ENCODE measurements at places on chromosomes 13 and 19.

DNA sequence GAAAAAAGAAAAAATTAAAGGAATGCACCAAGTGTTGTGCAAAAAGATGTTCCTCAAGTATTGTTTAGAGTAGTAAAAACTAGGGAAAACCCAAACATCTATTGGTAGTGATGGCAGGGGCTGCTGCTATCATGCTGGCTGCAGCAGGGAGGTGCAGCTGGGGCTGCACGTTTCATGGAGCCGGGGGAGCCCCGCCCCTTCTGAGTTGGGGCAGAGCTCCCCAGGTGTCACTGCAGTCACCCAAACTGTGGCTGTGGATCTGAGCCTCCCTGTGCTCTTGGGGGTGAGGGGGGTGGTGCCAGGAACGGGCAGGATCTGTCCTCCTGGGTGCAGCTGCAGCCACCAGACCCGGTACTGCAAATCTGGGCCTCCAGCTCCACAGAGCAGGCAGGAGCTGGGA lies 11.5 kb upstream of the UBE2S start:
- DNase-seq = no peak

DNA sequence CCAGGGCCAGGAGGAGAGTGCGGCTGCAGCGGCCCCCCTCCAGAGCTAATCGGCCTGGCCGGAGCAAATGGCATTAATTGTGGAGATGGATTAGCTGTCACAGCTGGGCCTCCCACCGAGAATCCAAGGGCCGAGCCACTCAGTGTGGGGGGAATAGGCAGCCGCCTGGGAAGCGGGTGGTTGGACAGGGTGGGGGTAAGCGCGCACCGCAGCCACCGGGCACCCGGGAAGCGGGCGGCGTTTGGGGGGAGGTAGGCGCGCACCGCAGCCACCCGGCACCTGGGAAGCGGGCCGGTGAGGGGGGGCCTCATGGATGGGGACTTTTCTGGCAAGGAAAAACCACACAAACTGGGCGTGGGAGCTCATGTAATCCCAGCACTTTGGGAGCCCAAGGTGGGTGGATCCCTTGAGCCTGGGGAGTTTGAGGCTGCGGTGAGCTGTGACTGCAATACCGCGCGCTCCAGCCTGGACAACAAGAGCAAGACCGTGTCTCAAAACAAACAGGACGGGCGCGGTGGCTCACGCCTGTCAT lies 9.7 kb downstream of the R3HDM4 start:
- no peak for DNase-seq

- DNase-seq = no peak
These were observed 114.9 kb downstream of the RFC3 start for GRCh38 chr13:33932769-33933406.

DNA sequence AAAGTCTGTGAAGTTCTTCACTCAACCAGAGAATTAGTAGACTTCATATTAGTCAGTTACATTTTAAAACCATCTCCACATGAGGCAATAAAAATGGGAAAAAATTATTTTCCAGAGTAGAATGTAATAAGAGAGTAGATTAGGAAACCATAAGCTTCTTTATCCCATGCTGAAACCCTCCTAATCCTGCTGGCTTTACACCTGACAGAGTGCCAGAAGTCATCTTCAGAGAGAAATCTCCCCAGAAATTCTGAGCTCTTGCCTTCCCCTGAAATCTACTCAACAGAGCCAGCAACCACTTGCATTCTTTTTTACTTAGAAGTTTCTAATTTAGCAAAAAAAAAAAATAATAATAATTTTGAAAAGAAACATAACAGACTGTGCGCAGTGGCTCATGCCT lies 279.9 kb downstream of the NHLRC3 start:
- no peak for DNase-seq

DNA sequence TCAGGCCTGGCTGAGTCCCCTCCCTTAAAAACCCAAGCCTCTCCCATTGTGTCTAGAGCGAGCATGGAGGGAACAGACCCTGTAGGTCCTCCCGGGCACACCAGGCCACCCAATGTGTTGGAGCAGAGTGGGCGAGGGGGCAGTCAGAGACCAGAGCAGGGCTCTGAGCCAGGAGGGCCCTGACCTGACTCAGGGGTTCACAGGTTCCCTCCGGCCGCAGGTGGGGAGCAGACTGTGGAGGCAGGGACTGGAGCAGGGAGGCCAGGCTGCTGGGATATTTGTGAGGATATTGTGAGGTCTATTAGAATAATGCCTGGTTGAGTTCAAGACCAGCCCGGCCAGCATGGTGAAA lies 1.6 kb upstream of the TYROBP start:
- DNase-seq = no peak

- no peak for DNase-seq
These were observed 253 bp upstream of the TPTE2 start for GRCh38 chr13:19561585-19561984.

DNA sequence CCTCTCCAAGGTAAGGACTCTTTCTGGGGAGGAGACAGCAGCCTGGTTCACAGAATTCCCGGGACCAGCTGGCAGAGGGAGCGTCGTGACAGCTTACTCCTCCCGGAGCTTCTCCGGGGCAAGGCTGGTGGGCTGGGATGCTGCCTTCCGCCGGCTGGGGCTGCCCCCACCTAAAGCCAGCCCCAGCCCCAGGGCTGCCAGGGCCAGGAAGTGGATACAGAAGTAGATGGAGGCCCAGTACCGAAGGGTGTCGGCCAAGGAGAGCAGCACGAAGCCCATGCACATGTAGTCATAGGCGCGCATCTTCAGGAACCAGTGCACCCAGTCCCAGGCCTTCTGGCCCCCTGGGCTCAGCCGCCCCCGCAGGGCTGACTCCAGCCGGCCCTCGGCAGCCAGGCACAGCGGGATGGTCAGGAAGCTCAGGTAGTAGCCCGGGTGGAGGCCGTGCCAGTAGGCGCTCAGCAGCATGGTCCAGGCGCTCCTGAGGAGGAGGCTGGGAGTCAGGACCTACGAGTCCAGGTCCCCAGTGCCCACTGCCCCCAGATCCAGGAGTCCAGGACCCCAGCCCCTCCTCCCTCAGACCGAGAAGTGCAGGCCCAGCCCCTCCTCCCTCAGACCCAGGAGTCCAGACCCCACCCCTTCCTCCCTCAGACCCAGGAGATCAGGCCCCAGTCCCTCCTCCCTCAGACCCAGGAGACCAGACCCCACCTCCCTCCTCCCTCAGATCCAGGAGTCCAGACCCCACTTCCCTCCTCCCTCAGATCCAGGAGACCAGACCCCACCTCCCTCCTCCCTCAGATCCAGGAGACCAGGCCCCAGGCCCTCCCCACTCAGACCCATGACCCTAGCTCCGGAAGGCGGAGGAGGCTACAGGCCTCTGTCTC lies 1.2 kb upstream of the TMC4 start:
- DNase-seq = no peak

DNA sequence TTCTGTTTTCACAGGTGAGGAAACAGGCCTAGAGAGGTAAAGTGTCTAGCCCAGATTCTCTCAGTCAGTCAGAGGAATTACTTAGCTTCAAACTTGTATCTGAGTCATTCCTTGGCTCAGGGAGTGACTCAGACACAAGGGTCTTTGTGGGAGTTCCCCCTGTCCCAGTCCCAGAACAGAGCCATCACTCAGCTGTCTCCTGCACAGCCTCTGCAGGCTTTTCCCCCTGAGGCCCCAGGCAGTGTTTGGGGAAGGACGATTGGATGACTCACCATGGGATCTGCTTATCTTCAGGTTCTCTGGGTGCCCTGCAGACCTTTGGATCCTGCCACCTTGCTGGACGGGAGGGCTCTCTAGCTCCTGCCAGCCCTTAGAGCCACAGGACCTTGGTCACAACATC lies 13.2 kb downstream of the ZNF793 start:
- DNase-seq = no peak

- DNase-seq = no peak
These were observed 57.5 kb downstream of the STARD13 start for GRCh38 chr13:33227927-33228647.

DNA sequence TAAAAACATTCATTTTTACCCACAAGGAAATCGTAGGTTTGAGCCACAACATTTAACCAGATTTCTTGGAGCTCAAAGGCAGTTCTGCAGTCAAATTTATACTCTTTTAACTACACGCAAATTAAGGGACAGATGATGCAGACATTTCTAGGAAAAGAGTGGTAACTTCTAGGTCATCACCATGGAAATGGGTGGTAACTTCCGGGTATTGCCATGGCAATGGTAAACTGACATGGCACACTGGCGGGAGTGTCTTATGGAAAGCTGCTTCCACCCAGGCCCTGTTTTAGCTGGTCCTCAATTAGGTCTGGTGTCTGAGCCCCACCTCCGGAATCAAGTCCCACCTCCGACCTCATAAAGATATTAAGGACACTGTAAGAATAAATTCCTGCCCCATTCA lies 10.4 kb upstream of the LYPD5 start:
- no peak for DNase-seq

GRCh38 chr13:49124693-49125304 lies 95.3 kb upstream of the MLNR start:
- no peak for DNase-seq

DNA sequence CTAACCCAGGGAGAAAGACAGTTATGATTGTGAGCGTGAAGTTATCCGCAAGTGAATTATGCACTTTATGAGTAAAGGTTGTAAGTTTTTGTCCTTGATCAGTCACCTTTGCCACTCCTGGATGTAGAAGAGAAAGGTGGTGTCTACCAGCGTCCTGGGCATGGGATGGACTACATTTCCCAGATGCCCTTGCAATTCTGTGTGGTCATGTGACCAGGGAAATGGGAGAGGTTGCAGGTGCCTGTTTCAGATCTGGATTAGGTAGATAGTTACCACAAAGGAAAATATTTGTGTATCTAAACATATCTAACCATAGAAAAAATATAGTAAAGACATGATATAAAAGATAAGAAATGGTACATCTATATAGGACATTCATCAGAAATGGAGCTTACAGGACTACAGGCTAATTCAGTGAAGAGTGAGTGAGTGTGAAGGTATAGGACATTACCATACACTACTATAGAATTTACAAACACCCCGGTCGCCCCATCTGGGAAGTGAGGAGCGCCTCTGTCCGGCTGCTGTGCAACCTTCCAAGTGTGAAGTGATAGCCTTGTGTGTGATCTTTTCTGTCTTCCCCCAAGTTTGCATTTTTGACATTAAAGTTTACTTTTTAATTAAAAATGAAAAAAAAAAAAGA lies 51.6 kb upstream of the CACNA1A start:
- DNase-seq = peak; percentile 40

DNA sequence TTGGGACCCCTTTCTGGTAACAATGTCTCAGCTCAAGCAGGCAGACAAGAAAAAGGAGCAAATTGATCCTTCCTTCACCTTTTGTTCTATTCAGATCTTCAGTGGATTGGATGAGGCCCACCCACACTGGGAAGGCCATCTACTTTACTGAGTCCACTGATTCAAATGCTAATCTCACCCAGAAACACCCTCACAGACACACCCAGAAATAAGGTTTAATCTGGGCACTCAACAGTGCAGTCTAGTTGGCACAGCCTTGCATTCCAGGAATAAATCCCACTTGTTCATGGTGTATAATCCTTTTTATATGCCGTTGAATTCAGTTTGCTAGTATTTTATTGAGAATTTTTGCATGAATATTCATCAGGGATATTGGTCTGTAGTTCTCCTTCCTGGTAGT lies 148.4 kb downstream of the COG6 start:
- DNase-seq = no peak

GRCh38 chr13:40484101-40484800 lies 182.2 kb downstream of the FOXO1 start:
- DNase-seq = no peak

DNA sequence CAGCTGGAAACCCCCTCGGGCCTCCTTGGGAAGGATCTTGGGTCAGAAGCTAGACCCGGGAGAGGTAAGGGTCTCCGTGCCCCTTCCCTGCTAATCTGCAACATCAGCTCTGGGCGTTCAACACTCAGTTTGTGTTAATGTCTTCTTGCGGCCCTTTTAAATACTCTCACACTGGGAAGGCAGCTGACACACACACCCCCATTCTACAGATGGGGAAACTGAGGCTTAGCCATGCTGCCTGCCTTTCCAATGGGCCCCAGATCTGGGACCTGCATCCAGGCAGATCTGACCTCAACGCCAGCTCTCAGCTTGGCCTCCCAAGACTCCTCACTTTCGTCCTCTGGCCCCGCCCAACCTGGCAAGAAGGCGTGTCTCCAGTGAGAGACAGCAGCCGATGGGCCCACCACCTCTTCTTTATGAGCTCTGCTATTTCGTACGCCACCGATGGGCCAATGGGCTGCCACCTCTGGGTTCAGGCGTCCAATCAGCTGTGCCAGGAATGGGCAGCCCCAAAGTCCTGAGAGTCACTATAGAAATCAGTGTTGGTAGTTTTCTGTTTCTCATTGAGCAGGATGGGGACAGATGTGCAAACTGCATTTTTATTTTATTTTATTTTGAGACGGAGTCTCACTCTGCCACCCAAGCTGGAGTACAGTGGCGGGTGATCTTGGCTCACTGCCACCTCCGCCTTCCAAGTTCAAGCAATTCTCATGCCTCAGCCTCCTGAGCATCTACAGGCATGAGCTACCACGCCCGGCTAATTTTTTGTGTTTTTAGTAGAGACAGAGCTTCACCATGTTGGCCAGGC lies 43.8 kb downstream of the DNM2 start:
- DNase-seq = no peak

GRCh38 chr13:28967029-28967915 lies 147.1 kb downstream of the MTUS2 start:
- no peak for DNase-seq

DNA sequence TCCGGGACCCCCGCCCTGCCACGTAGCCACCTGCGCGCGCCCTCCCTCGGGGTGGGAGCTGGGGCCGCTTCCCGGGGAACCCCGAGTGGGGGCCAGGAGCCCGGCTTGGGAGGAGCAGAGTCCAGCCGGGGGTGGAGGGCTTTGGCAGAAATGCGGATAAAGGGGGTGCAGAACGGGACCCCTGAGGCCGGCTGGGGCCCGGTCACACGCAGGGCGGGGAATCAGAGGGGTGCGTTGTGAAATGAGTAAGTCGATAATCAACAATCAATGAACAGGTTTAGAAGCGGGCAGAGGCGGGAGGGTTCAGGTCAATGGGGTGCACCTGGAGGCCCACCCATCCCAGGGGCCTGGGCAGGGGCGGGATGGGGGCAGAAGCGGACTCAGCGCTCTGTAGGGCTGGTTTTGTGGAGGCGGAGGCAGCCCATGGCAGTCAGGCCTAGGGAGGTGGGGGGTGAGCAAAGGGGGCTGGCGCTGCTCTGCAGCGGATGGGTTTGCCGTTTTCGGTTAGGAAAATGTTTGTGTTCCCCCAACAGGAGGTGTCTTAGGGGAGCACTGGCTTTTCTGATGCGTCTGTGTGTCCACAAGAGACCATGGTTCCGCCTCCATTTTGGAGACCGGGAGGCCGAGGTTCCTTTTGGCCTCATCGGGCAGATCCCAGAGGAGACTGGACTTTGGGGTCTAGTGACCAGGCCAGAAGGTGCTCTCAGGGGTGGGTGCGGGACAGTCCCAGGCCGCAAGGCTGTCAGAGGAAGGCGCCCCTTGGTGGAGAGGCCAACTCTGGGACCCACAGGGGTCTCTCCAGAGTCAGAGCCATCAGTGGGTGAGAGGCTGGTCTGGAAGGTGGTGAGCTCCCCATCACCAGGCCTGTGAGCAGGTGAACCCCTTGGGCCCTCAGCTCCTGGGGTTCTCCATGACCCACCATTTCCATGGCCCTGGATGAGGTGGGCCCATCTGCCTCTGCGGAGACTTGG lies 683 bp upstream of the DIRAS1 start:
- DNase-seq = no peak

Data from NCI-H2029 (cell line).